Fibroblast of gingiva (primary cell): ENCODE measurements at places on chromosomes 12 and 14.

DNA sequence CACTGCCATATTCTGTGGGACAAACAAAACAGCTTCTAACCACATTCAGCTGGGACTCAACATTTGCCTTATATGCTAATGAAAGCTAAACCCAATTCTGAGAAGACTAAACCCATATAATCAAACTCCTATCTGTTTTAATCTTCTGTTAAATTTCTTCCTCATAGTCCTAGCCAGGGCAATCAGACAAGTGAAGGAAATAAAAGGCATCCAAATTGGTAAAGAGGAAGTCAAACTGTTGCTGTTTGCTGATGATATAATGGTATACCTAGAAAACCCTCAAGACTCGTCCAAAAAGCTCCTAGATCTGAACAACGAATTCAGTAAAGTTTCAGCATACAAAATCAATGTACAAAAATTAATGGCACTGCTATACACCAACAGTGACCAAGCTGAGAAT lies 157.1 kb downstream of the PHLDA1 start:
- no peak for DNase-seq

GRCh38 chr14:87772854-87773253 lies 220.1 kb downstream of the GALC start:
- no peak for DNase-seq

- peak; percentile 49 for DNase-seq
These were observed 56.7 kb downstream of the BCL11B start for GRCh38 chr14:99215277-99215676.

- no peak for DNase-seq
These were observed 25.1 kb downstream of the UBR7 start for GRCh38 chr14:93232159-93232558.

GRCh38 chr14:71532790-71533189 lies 399.4 kb upstream of the RGS6 start:
- no peak for DNase-seq

- DNase-seq = peak; percentile 42
These were observed 131.2 kb downstream of the SCARB1 start for GRCh38 chr12:124732275-124733075.

DNA sequence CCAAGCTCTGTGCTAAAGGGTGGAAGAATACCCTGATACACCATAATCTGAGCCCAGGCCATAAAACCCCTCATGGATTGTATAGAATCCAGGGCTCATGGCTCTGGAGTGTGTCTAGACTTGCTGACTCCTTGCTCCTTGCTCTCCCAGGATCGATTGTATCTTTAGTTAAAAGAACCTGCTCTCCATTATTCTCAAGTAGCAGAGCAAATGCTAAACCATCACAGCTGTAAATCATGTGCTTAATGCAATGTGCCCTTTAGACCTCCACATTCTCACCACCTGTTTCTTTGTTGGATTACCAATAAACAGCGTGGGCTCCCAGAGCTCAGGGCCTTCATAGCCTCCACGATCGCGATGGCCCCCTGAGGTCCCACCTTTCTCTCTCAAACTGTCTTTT lies 411.6 kb upstream of the FBXO33 start:
- no peak for DNase-seq

DNA sequence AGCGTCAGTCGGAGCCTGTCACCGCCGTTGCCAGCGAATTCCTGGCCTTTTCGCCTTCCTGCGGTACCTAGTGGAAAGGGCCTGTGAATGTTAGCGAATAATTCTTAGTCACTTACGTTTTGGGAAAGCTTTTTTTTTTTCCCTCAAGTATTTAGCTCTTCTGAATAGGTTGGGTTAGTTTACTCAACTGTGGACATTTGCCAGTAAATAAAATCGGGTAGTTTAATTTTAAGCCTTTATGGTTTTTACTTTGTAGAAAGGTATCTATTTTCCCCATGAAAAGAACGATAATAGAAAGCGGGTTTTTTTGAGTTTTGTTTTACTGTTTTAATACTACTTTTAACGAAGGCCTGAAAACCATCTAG lies 1.7 kb downstream of the YY1 start:
- DNase-seq = no peak

GRCh38 chr12:94100990-94101737 lies 47.2 kb upstream of the PLXNC1 start:
- peak; percentile 63 for DNase-seq

- peak; percentile 68 for DNase-seq
These were observed 120.6 kb downstream of the TGFB3 start for GRCh38 chr14:75861161-75861621.

GRCh38 chr12:55702861-55703260 lies 4.8 kb downstream of the ITGA7 start:
- no peak for DNase-seq

- no peak for DNase-seq
These were observed 172.5 kb upstream of the ARID2 start for GRCh38 chr12:45557016-45557415.

- peak; percentile 96 for DNase-seq
These were observed 65.6 kb upstream of the PTGR2 start for GRCh38 chr14:73785834-73786635.

GRCh38 chr14:83300476-83301064 lies 1766.9 kb upstream of the SEL1L start:
- peak; percentile 5 for DNase-seq

- DNase-seq = no peak
These were observed 117.7 kb downstream of the OTOGL start for GRCh38 chr12:80217011-80217535.

DNA sequence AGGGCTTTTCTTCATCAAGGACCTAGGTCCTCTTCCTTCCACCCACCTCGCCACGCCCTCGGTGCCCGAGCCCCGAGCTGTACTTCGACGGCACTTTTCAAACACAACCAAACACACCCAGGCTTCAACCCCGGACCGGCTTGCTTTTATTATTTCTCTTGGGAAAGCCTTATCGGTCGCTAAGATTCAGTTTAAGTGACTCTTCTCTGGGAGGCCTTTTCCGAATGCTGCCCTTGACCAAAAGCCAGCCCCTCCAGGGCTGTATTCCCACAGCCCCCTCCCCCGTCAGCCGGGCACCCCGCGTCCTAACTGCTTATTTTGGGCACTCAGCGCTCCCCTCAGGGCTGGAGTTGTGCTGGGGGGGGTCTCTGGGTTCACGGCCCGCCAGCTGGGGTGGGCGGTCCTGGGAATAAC lies 644 bp upstream of the PPP4R4 start:
- no peak for DNase-seq

- DNase-seq = no peak
These were observed 29.5 kb downstream of the PHETA1 start for GRCh38 chr12:111339321-111339938.

- peak; percentile 60 for DNase-seq
These were observed 268.3 kb upstream of the PRKD1 start for GRCh38 chr14:30195941-30196340.

DNA sequence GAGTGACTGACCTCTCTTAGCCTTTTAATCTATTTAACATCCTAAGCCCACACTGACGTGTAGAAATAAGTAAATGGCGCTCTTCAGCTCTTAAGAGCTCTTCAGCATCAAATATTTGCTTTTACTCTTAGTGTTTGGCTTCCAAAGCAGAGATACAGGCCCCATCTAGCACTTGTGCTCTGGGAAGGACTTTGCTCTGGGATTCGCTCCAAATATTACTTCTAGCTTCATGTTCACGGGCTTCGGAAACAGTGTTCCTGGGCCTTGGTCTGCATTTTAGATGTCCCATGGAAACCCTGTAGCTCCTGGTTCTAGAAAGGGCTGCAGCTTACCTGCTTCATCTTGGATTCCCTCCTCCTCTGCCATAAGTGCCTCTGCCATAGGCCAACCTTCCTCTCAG lies 2.7 kb upstream of the NKX2-8 start:
- no peak for DNase-seq

GRCh38 chr12:54991161-54991990 lies 6.8 kb upstream of the TESPA1 start:
- no peak for DNase-seq

GRCh38 chr14:103230658-103231334 lies 103.2 kb upstream of the EIF5 start:
- no peak for DNase-seq

DNA sequence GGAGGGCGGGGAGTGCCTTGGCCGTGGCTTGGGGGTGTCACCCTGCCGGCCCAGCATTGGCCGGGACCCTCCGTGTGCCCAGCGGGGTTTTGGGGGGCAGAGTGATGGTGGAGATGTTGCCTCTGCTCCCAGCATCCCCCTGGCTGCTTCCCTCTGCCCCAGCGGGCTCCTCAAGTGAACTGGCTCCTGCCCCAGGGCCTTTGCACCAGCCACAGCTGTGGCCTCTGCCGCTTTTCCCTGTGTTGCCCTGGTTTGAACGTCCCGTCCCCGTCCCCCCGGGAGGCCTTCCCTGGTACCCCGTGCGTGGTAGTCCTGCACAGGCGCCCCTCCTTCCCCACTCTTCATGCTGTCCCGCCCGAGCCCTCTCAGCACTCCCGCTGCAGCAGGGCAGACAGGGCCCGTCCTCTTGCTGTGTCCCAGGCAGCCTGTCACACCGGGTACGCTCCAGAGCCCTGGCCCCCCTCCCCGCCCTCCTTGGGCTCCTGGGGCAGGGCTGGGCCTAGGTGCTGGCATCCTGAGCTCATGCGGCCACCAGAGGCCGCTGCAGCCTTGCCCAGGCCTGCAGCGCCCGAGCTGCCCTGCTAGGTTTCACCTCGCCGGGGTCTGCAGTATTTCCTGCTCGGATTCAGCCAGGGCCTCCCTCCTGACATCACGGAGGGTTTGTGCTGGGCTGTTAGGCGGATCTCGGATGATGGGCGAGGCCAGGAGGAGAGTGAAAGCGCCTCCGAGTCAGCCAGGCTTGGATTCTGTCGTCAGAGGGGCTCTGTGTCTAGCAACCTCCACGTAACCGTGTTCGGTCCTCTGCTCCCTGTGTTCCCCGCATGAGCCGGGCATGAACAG lies 9.5 kb downstream of the NOC4L start:
- peak; percentile 58 for DNase-seq

DNA sequence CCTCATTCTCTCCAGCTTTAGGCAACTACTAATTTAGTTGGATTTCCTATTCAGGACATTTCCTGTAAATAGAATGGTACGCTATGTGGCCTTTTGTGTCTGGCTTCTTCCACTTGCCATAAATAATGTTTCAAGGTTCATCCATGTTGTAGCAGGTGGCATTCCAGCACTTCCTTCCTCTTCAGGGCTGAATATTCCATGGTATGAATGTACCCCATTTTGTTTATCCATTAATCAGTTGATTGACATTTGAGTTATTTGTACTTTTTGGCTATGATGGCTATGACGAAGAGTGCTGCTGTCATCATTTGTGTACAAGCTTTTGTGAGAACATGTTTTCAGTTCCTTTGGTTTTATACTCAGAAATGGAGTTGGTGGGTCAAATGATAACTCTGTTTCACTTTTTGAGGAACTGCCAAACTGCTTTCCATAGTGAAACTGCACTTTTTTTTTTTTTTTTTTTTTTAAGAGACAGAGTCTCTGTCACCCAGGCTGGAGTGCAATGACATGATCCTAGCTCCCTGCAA lies 6.5 kb upstream of the CDK2AP1 start:
- no peak for DNase-seq

DNA sequence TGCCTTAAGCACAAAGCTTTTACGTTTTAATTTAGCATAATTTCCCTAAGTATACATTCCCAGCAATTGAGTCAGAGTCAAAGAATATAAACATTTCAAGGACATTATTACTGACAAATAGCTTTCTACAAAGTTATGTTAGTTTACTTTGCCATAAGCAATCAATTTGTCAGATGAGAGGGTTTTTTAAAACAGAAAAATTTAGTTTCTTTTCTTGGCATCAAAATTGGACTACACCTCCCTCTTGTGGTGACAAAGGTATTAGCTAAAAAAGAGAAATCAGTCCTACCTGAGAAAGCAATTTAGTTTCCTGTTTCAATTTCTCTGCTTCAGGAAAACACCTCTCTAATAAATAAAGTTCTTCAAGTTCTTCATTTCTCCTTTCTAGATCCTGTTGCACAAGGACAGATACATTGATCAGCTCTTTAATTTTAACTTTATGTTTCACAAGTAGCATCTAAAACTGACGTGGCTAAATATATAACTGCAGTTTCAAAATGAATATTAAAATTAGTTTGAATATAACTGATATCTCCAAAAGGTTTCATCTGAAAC lies 39.9 kb downstream of the DNAI7 start:
- peak; percentile 84 for DNase-seq

DNA sequence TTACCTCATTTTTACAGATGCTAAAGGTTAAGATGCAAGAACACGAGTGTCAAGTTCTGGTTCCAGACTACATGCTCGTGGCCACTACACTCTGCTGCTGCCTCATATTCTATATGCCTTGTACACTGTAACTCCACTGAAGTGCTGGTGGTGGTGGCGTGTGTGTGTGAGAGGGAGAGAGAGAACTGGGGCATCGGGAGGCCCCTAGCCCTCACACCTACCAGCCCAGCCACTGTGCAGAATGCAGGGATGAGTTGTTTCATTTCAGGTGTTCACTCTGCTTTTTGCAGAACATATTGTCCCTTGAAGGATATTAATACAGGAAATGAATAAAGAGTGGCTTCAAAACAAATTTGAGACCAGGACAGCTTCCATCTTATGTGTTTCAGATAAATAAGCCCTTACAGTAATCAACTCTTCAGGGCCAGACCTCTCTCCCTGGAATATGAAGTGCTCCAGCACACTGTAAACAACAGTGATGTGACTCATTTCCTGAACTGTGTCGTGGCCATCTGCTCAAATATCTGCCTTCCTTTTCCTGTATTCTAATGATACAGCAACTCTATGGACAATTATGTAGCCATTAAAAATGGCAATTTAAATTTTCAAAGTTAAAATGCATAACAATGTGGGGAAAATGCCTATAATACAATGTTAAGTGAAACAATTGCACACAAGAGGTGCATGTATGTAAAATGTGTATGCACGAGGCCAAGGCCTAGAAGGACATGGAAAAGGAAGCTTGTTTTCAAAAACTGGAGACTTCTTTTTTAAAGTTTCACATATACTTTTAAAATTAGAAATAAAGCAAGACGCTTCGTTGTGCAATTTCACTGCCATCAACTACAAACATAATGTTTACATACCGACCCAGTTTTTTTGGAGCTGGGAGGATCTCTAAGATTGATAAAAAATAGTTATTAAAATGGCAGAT lies 215.4 kb downstream of the PELI2 start:
- peak; percentile 70 for DNase-seq

- no peak for DNase-seq
These were observed 18.9 kb upstream of the SYNDIG1L start for GRCh38 chr14:74444866-74445265.

DNA sequence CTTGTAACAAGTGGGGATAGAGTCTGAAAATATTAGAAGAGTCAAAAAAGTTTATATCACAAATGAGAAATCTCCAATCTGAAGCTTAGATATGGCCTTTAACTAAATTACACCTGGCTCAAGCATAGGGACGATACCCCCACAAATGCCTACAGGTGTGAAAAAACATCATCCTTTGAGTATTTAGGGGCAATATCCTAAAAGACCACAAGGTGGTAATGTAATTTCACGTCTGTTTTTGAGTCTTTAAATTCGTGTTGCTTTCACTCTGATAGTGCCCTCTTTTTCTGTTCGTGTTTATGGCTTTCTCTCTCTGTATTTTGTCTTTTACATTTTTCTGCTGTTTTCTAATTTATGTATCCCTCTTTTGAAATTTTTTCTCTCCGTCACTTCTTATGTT lies 84.3 kb downstream of the ETNK1 start:
- peak; percentile 16 for DNase-seq

GRCh38 chr12:118456741-118457140 lies 80.4 kb downstream of the SUDS3 start:
- no peak for DNase-seq

GRCh38 chr12:66786531-66787308 lies 107.8 kb upstream of the GRIP1 start:
- DNase-seq = no peak

- no peak for DNase-seq
These were observed 133.9 kb upstream of the SCAF11 start for GRCh38 chr12:46124132-46124847.
